ENCODE measurements at places on chromosomes 13 and 19.

- DNase-seq: no peak
Observed at GRCh38 chr19:35622750-35623149, 6.1 kb upstream of the RBM42 start.

- DNase-seq: no peak
Observed at GRCh38 chr13:91058066-91058465, 289.4 kb upstream of the MIR17HG start.

DNA sequence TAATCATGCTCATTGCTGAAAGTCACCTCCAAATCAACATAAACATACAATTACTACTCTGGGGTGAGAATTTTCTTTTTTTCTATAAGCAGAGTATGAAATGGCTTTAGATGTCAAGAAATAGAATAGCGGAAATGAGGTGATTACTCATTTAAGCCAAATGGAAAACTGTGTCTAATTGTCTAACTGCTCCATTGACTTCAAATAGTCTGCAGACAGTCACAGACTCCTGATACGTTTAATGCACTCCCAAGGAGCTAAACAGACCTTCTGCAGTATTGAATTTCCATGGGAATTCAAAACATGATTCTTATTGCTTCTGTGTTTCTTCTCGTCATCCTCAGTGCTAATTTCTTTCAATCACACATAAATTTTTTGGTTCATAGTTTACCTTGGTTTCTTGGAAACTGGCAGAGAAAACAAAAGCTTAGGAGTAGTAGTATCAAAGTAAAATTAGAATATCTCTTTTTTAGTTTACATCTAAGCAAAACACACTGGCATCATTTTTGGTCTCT lies 865.2 kb upstream of the SLC10A2 start:
- no peak for DNase-seq

DNA sequence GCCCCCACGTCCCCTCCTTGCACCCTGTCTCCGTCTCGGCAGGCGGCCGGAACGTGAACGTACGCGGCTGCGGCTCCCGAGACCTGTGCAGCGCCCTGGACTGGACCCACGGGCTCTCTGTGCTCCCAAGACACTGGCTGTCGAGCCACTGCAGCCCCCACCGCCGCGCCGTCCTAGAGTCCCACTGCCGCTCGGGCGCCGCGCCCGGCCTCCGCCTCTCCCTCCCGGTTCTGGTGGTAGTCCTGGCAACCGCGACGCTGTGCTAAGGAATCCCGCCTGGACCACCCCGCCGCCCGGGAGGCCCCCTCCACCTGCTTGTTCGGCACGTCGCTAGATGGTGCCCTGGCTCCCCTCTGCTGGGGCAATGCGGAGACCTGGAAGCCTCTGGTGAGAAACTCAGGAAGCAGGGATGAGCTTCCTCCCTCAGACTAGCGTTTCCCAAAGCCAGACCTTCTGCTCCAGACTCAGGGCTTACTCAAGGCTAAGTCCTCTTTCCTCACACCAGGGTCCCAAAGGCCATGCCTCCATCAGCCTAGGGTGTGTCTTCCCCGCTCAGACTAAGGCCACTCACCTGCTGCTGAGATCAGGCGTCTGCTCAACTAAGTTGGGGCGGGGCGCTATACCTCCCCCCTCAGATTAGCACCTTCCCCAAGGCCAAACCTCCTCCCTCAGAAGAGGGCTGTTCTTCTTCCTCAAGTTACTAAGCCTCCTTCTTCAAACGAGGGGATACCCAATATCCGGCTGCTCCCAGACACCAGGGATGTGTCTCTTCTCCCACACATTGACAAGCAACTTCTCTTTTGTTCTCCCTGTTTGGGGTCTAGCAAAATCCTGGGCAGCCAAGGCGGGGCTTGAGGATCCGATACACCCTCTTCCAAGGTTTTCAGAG lies 16.1 kb upstream of the IRGC start:
- no peak for DNase-seq

- DNase-seq: no peak
Observed at GRCh38 chr13:110571896-110572777, 10.6 kb upstream of the RAB20 start.

GRCh38 chr19:8666814-8667405 lies 31.7 kb downstream of the ACTL9 start:
- no peak for DNase-seq

DNA sequence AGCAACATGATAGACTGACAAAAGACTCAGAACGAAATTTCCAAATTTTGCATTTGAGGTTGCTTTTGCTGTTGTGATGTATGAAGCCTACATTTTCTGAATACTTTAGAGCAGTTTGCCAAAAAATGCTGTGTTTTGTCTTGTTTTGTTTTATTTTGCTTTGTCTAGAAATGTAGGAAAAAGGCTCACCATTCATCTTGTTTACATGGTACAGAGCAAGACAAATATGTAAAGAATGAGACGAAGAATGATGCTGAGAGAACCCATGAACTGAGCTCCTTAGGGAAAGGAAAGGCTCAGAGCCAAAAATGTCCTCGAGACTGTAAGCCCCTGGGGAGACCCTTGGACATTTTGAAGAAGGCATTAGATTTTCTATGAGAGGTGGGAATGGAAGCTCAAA lies 6.8 kb upstream of the SPART start:
- DNase-seq: no peak

DNA sequence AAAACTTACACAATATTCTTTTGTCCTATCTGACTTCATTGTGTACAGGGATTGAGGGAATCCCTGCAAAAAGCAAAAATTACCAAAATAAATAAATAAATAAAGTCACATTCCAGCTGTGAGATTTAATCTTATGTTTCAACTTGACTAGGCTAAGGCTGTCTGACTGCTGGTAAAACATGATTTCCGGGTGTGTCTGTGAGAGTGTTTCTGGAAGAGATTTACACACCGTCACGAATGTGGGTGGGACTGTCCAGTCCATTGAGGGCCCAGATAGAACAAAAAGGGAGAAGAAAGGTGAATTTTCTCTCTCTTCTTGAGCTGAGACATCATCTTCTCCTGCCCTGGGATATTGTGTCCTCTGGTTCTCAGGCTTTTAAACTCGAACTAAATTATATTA lies 166.1 kb downstream of the LIG4 start:
- no peak for DNase-seq

DNA sequence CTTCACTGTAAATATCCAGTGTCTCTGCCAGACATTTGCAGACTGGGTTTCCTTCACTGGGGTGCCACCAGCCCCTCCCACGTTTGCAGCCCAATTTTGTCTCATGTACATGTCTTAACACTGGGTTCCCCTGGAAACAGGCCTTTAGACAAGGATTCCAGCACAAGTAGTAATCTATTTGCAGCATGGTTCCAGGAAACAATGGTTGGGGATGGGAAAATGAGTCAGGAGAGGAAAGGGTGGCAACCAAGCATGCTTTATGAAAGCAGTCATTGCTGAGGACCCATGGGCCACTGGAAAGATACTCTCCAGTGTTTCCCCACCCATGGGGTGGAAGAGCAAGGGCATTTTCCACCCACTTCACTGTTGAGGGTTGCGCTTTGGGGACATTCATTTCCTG lies 53.6 kb upstream of the FARP1 start:
- DNase-seq: no peak

- no peak for DNase-seq
Observed at GRCh38 chr13:21834521-21834920, 163.6 kb downstream of the FGF9 start.

- no peak for DNase-seq
Observed at GRCh38 chr13:105778196-105778595, 757.3 kb downstream of the EFNB2 start.

- no peak for DNase-seq
Observed at GRCh38 chr13:99085808-99086266, 108.0 kb upstream of the DOCK9 start.

- DNase-seq: no peak
Observed at GRCh38 chr19:45506246-45506988, 862 bp upstream of the VASP start.

GRCh38 chr13:46745062-46745461 lies 51.9 kb downstream of the ESD start:
- no peak for DNase-seq

DNA sequence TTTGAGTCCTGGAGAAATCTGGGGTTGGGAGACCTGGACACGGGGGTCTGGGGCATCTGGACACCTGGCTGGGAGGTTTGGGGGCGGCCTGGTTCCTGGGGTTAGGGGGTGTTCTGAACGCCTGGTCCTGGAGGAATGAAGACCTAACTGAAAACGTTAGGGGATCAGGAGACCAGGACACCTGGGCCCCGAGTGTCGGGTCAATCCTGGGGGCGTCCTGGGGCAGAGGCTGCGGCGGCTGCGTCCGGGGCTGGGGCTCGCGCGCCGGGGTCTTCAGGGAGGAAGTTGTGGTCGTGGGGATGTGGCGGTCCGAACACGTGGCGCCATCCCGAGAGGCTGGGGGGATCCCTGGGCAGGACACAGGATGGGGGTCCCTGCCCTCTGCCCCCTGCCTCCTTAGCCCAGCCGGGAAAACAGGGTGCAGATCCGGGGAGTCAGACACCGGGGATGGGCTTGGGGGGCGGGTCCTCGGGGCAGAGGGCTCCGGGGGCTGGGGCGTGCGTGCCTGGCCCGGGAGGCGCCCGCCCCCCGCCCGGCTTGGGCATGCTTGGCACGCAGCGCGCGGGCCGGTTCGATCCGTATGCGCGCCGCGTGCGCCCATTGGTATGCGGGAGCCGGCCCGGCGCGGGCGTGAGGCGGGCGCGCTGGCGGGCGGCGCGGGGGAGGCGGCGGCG lies 632 bp downstream of the NPAS1 start:
- no peak for DNase-seq

GRCh38 chr19:23203841-23204344 lies 46.3 kb downstream of the ZNF724 start:
- DNase-seq: no peak

GRCh38 chr13:93345770-93346169 lies 119.2 kb downstream of the GPC6 start:
- DNase-seq: no peak

DNA sequence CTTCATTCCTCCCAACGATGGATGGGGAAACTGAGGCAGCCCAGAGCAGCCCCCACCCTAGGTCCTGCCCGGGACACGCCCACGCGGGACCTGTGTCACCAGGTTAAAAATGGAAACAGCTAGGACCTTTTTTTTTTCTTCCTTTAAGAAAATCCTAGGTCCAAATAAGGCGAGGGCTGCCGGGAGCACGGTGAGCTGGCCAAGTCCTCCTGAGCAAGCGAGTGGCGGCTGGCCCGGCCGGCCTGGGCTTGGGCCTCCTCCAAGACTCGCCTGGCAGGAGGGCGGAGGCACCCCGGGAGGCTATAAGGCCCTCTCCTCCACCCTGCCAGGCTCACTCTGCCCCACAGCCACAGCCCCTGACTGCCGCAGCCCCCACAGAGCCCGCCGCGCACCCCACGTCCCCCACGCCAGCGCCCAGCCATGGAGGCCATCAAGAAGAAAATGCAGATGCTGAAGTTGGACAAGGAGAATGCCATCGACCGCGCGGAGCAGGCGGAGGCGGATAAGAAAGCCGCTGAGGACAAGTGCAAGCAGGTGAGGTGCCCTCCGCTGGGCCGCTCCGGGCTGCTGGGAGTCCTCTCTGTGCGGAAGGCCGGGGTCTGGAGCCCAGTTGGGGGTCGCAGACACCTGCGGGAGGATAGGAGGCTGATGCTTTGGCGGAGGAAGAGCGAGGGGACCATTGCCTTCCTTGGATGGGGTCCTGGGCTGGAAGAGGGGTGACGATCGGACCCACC lies 8.9 kb upstream of the TPM4 start:
- DNase-seq: no peak

DNA sequence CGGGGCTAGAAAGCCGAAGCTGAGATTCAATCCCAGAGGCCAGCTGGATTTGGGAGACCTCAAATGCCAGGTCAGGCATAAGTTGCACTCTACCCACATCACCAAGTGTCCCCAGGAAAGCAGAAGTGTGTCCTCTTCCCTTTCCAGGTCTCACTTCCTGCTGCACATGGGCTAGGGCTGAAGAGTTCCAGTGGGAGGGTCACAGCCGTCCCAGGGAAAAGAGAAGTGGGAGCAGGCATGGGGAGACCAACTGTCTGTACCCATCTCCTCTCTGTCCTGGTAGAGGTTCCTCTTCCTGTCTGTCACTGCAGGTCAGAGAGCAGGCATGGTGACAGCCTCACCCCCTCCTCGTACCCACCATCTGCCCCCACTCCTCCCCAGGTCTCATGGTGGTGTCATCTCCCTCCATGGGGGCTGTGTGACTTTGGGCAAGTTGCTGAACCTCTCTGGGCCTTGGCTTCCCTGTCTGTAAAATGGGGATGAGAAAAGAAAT lies 14.8 kb downstream of the AXL start:
- no peak for DNase-seq

- DNase-seq: no peak
Observed at GRCh38 chr19:28569132-28570131, 643.5 kb downstream of the UQCRFS1 start.

DNA sequence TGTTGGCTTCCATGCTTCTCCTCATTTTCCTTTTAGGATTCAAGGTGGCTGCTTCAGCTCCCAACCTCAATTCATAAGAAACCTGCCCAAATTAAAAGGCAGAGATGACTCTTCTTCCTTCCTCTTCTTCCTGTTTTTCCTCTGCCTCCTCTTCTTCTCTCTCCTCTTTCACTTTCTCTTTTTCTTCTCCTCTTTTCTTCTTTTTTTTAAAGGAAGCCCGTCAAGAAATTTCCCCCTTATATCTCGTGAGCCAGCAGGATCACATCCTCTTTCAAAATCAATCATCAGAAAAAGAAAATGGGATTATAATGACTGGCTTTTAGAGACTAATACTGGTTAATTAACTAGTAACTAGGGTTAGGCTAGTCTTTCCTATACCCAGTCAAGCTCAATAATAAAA lies 220.3 kb downstream of the NBEA start:
- DNase-seq: no peak

- DNase-seq: no peak
Observed at GRCh38 chr19:48887861-48888612, 10.5 kb downstream of the TULP2 start.

DNA sequence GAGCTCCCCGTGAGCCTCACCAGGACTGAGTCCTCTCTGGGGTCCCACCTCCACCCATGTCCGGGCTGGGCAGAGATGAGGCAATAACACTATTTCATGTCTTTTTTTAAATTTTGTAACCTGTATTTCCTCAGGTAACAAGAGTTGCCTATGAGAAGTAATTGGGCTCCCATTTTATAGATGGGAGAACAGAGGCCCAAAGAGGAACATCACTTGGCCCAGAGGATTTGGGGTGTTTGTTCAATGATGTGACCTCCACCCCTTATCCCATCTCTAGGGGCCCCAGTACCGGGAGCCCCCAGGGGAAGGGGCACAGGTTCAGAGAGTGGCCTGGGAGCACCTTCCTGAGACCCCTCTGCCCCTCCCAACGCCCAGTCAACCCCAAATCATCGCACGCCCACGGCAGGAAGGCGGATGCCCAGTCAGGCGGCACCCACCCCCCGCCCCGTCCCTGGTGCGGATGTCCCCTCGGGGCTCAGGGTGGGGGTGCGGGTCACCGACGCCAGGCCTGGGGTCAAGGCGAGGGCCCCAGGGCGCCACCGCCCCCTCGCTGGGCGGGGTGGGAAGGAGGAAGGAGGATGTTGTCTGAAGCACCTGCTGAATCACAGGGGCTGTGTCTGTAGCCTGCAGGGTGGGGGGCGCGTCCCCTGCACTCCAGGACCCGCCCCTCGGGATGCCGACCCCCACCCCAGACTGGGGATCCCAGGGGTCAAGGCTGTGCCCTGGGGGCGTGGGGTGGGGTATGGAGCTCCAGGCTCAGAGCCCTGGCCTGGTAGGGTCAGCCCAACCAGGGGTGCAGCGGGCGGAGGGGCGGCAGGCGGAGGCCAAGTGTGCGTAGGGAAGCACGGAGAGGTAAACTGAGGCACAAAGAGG lies 9.0 kb upstream of the CIRBP start:
- no peak for DNase-seq
